Naive thymus-derived CD8-positive, alpha-beta T cell (primary cell): ENCODE measurements at places on chromosomes 16 and 17. TPM values are rescaled to one million over a fixed set of nuclear protein-coding genes. Genes with fewer than 3 reads are reported as not detected.
A peak's percentile ranks its signal among the peaks of the same experiment; 100 is the strongest.

Gene NPIPA8
- total RNA-seq: 28.8 TPM

Gene DNASE1L2
- 1.4 TPM for total RNA-seq

DNA sequence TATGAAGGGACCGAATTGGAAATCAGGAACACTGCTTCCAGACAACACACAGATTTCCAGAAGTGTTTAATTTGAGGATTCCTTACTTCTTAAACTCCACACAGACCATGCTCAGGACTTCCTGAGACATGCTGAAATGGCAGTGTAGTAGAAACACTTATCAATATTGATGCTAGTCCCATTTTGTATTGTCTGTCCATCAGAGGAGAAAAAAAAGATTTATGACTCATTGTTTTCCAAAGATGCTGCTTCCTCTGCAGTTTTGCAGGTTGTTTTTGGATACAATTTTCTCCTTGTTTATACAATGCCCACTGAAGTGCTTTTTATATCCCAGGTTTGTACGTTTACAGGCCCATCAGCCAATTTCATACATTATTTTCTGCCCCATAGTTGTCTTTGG, 68.3 kb upstream of the TANC2 start:
- no peaks in the 10 kb centered on the region for H3K36me3 ChIP-seq
- H3K27me3 ChIP-seq: no peaks in the 10 kb centered on the region
- no peak for DNase-seq
- H3K27ac ChIP-seq: no peak overlapping the region

Gene CCL5
- total RNA-seq: 84.3 TPM

DNA sequence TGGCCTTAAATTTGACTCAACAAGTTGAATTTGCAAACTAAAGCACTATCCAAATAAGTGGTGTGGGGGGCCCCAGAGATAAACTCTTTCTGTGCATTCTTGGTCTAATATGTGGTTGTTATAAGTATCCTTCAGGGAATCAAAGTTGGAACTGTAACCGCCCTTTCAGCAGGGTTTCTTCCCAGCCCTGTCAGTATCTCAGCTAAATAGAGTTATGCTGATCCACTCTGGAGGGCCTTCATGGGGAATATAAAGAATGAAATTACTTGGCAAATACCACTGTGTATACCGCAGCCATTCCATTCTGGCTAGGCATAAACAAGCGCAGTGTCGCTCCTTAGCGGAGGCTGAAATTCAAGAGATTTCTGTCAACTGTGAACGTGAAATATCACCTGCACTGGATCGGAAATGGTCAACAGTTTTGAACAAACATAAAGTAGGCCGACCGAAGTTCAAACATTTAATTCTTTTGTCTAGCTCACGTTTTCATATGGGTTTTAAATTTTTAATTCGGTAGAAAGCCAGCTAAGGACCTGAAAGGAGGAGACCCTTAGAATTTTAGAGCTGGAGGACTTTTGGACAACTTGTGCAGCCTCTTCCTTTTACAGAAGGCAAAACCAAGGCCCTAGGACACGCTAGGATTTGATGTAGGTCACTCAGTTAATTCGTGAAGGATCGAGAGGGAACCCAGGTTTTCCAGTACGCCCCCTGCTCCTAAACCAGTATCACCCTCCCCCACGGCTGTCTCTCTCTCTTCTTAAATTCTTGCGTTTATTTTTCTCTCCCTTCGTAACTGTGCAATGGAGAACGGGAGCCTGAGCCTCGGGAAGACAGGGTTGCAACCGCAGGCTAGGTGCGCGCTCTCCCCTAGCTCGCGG, 74.7 kb downstream of the CHD9 start:
- peak overlapping the region; percentile 87 for H3K27ac ChIP-seq
- no peaks in the 10 kb centered on the region for H3K36me3 ChIP-seq
- DNase-seq: no peak

GRCh38 chr17:82152114-82152513, 54.1 kb upstream of the FASN start:
- H3K27ac ChIP-seq: no peak overlapping the region
- no peaks in the 10 kb centered on the region for H3K36me3 ChIP-seq
- no peak overlapping the region for H3K4me3 ChIP-seq
- peaks cover 11% of the 10 kb centered on the region for H3K4me1 ChIP-seq
- DNase-seq: no peak
- no peaks in the 10 kb centered on the region for H3K27me3 ChIP-seq

DNA sequence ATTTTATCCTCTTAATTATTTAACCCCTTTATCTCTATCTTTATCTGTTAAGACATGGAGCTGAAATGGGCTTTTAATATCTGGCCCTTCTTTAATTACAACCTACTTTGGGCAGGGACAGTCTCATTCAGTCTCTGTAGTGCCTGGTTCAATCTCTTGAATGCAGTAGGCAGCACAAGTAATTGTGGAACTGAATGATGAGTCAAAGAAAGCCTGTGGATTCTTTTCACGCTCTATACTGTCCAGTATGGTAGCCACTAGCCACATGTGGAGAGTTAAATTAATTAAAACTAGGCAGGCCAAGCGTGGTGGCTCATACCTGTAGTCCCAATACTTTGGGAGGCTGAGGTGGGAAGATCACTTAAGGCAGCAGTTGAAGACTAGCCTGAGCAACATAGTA, 9.3 kb downstream of the BPTF start:
- H3K36me3 ChIP-seq: peaks cover 15% of the 10 kb centered on the region
- DNase-seq: no peak
- H3K4me3 ChIP-seq: peak overlapping the region; percentile 8
- peaks cover 34% of the 10 kb centered on the region for H3K4me1 ChIP-seq
- H3K27me3 ChIP-seq: no peaks in the 10 kb centered on the region
- H3K27ac ChIP-seq: no peak overlapping the region

- H3K27ac ChIP-seq: no peak overlapping the region
- no peaks in the 10 kb centered on the region for H3K4me1 ChIP-seq
- peaks cover 86% of the 10 kb centered on the region for H3K36me3 ChIP-seq
- DNase-seq: no peak
- no peaks in the 10 kb centered on the region for H3K27me3 ChIP-seq
These were observed 33.5 kb upstream of the ARL6IP1 start for GRCh38 chr16:18834864-18835263.

GRCh38 chr16:81808933-81809480, 29.9 kb downstream of the PLCG2 start:
- no peaks in the 10 kb centered on the region for H3K27me3 ChIP-seq
- H3K4me1 ChIP-seq: peaks cover 2% of the 10 kb centered on the region
- no peak for DNase-seq
- H3K27ac ChIP-seq: no peak overlapping the region
- no peak overlapping the region for H3K4me3 ChIP-seq

Gene PLA2G10
- total RNA-seq: not detected

DNA sequence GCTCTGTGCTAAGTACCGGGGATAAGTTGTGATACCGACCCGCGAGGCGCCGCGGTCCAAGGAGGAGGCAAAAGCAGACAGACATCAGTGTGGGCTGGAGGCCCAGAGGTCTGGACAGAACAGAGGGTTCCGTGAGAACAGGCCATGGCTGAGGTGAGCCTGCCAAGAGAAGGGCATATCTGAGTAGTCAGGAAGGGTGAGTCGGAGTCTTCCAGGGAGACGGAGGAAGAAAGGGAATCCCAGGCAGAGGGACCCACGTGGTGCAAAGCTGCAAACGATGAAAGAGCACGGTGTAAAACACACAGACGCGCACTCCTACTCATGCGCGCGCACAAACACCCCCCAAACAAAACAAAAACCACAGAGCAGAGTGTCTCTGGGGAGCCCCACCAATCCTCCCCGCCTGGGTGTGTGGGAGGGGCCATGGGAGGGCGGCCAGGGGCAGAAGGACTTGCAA, 18.1 kb downstream of the RHBDL3 start:
- no peak for DNase-seq
- H3K27ac ChIP-seq: no peak overlapping the region
- peaks cover 24% of the 10 kb centered on the region for H3K27me3 ChIP-seq
- peaks cover 6% of the 10 kb centered on the region for H3K4me1 ChIP-seq
- no peak overlapping the region for H3K4me3 ChIP-seq

Gene CDT1
- total RNA-seq: 0.74 TPM

GRCh38 chr16:10812312-10813098, 6.1 kb downstream of the TVP23A start:
- no peak for DNase-seq
- no peaks in the 10 kb centered on the region for H3K36me3 ChIP-seq
- no peaks in the 10 kb centered on the region for H3K4me1 ChIP-seq
- H3K27ac ChIP-seq: no peak overlapping the region
- no peak overlapping the region for H3K4me3 ChIP-seq

- H3K4me1 ChIP-seq: peaks cover 4% of the 10 kb centered on the region
- no peaks in the 10 kb centered on the region for H3K36me3 ChIP-seq
- H3K4me3 ChIP-seq: no peak overlapping the region
- H3K27me3 ChIP-seq: no peaks in the 10 kb centered on the region
- no peak for DNase-seq
These were observed 29.0 kb downstream of the RAB11FIP3 start for GRCh38 chr16:454397-454940.

DNA sequence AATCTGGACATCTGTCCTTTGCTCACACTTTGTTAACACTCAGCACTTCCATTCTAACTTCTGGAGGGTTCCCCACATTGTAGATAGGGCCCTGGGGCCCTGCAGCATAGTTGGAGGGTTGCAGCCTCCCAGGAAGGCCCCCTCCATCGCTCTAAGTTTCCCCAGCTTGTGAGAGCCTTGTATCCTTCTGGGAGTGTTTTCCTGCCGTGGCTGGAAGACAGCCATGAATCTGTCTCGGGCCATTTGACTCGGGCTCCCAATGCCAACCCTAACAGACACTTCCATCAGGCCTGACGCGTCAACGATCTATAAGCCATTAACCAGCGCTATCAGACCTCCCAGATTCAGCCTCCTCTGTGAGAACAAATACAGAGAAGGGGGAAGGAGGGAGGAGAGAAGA, 263.7 kb upstream of the RPL38 start:
- H3K36me3 ChIP-seq: no peaks in the 10 kb centered on the region
- H3K4me1 ChIP-seq: no peaks in the 10 kb centered on the region
- no peak overlapping the region for H3K27ac ChIP-seq
- no peak for DNase-seq
- peaks cover 5% of the 10 kb centered on the region for H3K27me3 ChIP-seq

- no peak for DNase-seq
- no peak overlapping the region for H3K4me3 ChIP-seq
- no peaks in the 10 kb centered on the region for H3K27me3 ChIP-seq
- peak overlapping the region; percentile 94 for H3K27ac ChIP-seq
- H3K4me1 ChIP-seq: peaks cover 83% of the 10 kb centered on the region
- peaks cover 1% of the 10 kb centered on the region for H3K36me3 ChIP-seq
These were observed 3.8 kb downstream of the RAB37 start for GRCh38 chr17:74740641-74741387.

- H3K36me3 ChIP-seq: peaks cover 5% of the 10 kb centered on the region
- no peak overlapping the region for H3K27ac ChIP-seq
- peaks cover 66% of the 10 kb centered on the region for H3K4me1 ChIP-seq
- H3K4me3 ChIP-seq: no peak overlapping the region
- no peaks in the 10 kb centered on the region for H3K27me3 ChIP-seq
- DNase-seq: no peak
These were observed 7.1 kb downstream of the AKAP1 start for GRCh38 chr17:57092171-57092570.

GRCh38 chr17:57158325-57158724, 73.3 kb downstream of the AKAP1 start:
- DNase-seq: no peak
- H3K27ac ChIP-seq: no peak overlapping the region
- no peaks in the 10 kb centered on the region for H3K36me3 ChIP-seq
- no peaks in the 10 kb centered on the region for H3K4me1 ChIP-seq
- no peaks in the 10 kb centered on the region for H3K27me3 ChIP-seq

DNA sequence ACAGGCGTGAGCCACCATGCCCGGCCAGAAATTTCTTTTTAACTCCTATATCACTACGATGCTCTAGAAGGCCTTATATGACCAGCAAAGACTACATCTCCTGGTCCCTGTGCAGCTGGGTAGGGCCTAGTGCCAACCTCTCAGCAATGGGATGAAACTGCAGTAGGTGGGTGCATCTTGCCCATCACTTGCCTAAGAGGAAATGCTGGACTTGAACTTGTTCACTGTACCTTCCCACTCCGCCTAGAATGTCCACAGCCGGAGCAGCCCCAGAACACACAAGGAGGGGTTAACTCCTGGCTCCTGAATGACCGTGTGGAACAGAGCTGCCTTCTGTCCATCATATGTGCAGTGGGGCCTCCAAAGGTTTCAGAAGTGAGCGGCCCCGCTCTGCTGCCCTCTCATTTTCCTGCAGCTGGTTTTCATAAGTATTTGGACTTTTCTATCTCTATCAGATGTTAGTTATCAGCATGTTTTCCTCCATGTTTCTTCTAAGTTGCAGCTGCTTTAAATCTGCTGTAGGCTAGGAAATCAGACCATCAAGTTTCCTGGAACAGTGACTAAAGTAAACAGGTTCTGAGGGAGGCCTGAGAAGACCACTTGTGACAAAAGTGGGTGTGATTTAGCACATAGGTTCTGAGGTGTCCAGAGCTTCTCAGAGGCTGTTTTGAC, 52.5 kb downstream of the WSB1 start:
- no peaks in the 10 kb centered on the region for H3K4me1 ChIP-seq
- H3K27ac ChIP-seq: no peak overlapping the region

GRCh38 chr16:54280751-54281150, 5.8 kb downstream of the IRX3 start:
- H3K4me1 ChIP-seq: peaks cover 16% of the 10 kb centered on the region
- H3K27me3 ChIP-seq: peaks cover 48% of the 10 kb centered on the region
- H3K36me3 ChIP-seq: no peaks in the 10 kb centered on the region

GRCh38 chr17:9241371-9241712, 220.0 kb downstream of the NTN1 start:
- H3K4me3 ChIP-seq: peak overlapping the region; percentile 64
- no peak overlapping the region for H3K27ac ChIP-seq
- DNase-seq: no peak
- peaks cover 7% of the 10 kb centered on the region for H3K4me1 ChIP-seq

Gene LYZL6
- not detected for total RNA-seq

Gene ABCA6
- total RNA-seq: 0.66 TPM

DNA sequence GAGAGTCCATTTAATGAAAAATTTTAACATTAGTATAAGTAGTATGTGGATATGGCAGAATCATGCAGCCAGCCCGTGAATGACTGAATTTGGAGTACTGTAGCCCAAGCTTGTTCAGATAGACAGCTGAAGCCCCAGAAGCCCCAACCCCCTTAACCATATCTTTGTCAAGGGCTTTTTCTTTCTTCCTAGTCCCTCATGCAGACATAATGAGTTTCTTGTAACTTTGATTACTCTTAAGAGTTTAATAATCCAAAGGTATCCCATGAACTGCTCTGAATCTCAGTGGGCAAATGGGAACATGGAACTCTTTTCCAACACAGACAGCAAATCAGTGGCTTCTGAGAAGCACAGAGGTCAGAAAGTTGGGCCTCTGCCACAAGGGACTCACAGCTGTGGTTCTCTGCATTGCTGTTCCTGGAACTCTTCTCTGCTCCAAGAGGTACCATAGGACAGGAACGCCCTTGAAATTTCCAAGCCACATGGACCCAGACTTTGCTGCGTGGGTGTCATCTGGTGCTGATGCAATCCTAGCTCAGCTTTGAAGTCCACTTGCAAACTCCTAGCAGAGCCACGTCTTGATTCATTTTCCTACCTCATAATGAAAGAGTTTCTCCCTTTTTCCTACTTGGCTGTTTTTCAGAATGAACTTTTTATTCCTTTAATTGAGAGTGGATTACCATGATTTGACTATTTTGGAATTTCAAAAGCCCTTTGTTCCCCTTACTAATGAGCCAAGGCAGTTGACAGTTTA, 18.1 kb downstream of the LYRM1 start:
- no peak overlapping the region for H3K4me3 ChIP-seq
- H3K27me3 ChIP-seq: no peaks in the 10 kb centered on the region
- no peak for DNase-seq
- H3K27ac ChIP-seq: peak overlapping the region; percentile 5
- peaks cover 10% of the 10 kb centered on the region for H3K4me1 ChIP-seq
- peaks cover 12% of the 10 kb centered on the region for H3K36me3 ChIP-seq
